CD4-positive, alpha-beta T cell treated with Interleukin-2 at 100 ng/mL for 4 hours (primary cell): ENCODE measurements at places on chromosomes 6 and 20.

- no peak for DNase-seq
Observed at GRCh38 chr6:34445313-34445860, 19.5 kb upstream of the RPS10 start.

DNA sequence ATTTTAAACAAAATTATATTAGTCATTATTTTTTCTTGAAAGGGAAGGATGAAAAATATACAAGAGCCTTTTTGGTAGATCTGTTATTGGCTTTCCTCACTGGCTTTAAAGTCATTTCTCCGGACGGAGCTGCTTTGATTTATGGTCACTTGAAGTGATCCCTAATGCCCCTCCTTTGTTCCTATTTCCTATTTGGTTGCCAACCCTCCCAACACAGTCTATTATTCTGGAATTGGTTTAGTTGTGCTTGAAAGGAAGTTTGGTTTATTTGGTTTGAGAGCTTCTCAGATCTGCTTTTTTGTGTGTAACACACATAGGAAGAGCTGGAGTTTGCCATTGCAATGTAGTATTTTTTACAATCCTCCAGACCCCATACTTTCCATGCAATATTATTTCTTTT is 347.9 kb downstream of the RFPL4B start:
- no peak for DNase-seq

DNA sequence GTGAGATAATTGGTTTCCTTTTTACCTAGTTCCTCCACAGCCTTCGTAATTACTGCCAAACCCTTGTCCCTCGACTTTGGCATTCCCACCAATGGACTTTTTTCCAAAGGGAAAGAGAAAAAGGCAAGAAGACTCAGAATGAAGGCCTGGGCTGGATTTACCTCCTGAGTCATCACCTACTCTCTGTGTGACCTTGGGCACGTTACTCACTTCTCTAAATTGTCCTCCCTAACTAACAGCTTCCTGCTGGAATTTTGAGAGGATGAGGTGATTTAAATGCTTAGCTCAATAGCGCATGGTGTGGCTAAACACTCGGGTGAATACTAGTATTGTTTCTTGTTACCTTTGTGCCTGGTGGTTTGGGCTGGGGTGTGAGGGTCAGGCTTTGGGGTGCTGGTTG is 146.6 kb downstream of the DHX35 start:
- no peak for DNase-seq

GRCh38 chr6:130851026-130851425 is 23.8 kb downstream of the SMLR1 start:
- no peak for DNase-seq

DNA sequence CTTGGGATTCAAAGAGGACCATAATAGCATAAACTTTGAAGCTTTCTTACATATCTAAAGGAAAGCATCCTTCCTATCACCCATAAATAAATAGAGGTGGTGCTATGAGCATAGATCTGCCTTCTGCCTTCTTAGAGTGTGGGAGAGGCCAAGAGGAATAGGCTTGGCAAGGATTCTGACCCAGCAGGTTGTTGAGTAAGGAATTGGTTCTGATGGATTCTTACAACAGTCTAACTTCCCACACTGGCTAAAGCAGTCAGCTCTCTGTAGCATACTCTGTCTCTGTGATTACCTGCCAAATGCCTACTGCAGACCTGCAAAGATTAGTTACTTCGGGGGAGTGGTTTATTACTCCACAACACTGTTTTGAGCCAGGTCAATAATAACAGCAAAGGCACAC is 198.0 kb upstream of the RAB32 start:
- no peak for DNase-seq

GRCh38 chr20:12575352-12576095 is 433.2 kb upstream of the SPTLC3 start:
- DNase-seq: no peak

DNA sequence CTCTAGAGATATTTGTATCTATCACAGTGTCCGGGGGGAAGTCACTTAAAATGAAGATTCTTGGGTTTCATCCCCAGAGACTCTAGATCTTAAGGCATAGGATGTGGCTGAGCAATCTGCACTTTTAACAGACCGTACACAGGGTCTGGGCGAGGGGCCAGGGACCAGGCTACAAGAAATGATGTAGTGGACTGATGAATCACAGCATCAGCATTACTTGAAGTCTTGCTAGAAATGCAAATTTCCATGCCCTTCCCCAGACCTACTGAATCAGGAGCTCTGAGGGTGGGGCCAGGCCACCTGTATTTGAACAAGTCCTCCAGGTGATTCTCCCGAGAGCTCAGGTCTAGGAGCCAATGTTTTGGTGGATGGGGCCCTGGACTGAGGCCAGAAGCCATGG is 168.4 kb downstream of the DOK5 start:
- DNase-seq: no peak

DNA sequence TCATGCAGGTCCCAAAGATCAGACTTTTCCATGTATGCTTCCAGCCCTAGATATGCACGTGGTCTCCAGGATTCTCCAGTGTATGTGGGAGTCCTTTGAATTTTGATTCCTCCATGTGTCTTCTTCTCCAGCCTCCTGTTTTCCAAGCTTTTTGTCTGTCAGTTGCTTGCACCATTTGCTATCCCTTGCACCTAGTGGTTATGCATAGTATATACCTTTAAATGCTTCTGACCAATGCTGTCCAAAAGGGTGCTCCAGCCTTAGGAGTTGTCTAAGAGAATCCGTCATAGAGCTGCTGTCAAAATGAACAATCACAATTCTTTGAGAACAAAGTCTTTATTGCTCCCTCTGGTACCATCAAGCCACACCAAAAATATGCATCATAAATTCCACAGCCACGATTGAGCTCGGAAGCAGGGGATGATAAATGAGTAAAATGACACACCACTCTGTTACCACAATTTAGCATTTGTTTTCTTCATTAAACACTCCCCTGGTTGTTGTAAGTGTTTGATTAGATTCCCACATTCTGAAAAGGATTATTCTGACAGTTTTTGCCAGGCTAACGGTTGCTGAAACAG is 706.2 kb upstream of the GJE1 start:
- no peak for DNase-seq

DNA sequence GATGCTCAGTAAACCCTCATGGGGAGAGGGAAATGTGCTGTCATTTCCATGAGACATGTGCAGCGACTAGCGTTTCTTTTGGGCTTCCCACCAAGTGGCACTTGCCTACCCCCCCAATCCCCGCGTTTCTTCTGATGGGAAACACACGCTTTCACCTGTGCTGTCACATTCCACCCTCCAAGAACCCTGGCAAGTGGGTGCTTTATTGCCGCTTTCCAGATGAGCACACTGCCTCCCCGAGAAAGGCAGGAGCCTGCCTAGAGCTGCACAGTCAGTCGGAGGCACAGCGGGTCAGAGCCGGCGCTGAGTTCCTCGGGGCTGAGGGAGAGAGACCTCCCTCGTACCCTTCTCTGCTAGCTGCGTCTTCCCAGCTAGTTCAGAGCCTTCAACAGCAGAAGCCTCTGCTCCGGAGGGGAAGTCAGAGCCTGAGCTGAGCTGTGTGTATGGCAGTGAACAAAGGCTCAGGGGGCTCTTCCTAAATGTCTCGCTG is 12.3 kb upstream of the CCDC167 start:
- DNase-seq: no peak

DNA sequence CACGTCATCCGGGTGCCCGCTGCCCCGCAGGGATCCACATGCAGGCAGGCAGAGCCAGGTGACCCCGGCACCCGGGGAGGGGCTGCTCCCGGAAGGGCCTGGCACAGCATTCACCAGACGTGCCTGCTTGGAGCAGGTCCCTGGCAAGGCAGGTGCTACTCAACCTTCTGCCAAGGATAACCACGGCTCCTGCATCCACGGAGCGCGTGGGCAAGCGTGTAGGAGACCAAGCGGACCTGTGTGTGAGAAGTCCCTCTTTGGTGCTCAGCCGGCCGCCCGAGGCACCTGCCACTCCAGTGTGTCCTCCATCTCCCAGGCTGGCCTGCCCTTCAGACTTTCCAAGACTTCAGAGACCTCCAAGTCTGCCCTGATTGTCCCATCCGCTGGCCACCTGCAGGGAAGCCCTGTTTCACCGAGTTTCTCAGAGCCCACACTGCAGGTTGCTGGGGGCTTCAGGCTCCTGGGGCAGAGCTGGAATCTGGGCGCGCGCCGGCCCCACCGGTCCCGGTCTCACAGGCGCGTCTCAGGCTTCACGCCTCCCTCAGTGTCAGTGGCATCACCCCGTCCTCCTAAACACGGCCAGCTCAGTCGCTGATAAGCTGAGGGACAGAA is 124.3 kb downstream of the DLL1 start:
- DNase-seq: no peak
